Stimulated activated CD8-positive, alpha-beta memory T cell treated with anti-CD3 and anti-CD28 coated beads, Interleukin-2, amount 100 ng/mL, for 48 hours (primary cell): ENCODE measurements at places on chromosomes 5 and 9.

DNA sequence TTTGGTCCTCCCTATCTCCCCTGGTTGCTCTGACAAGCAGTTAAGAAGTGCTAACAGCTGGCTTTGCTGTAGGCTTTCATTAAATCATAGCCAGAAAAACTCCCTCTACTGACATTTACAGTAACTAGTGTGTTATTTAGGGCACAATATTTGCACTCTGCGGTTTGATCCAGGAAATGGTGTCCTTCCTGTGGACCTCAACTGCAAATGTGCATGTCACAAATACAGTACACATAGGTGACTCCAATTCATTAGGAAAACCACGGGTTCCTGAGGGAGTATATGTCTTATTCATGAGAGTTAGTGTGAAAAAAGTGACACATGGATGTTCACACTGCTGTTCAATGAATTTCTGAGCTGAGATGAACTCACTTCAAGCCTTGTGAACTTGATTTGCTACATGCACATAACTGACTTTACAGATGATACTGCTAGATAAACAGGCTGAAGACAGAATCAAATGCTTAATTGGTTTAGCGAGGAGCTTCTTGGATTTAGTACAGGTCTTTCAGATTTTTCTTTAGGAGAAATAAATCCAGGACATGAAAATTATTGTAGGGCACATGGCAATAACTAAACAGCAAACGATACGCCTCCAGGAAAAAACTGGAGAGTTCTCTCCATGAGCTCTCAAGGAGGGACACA lies 281.5 kb downstream of the EFNA5 start:
- no peak for DNase-seq

DNA sequence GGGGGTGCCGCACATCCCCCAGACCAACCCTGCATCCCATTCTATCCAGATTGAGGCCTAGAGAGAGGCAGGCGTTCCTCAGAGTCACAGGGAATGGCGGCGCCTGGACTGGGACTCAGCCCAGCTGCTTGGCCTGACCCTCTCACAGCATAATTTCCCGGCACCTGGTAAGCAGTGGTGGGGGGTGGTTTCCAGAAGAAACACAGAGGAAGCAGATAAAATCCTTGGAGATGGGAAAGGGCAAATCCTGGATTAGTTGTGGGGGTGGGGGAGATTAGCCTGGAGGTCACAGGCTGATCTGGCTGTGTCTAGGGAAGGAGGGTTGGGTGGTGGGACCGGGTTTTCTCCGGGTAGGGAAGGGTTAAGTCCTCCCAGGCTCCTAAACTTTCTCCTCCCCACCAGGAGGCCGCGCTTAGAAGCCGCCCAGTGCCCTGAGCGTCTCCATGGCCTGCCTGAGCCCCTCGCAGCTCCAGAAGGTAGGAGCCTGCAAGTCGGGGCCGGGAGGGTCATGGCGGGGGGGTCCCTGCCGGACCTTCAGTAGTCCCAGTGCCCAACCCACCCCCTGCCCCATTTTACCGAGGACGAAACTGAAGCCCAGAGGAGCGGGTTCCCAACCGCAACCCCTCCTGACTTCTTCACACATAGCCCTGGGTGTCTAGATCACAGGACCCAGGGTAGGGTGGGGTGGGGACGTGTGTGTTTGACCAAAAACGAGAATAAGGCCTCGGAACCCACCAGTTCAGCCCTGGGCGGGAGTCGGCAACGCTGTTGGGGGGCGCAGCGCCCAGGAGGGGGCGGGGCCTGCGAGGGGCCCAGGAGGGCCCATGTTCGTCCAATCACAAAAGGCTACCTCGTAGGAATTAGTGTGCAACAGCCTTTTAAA lies 1.3 kb downstream of the PHYHD1 start:
- DNase-seq = no peak

- DNase-seq = no peak
Measured at GRCh38 chr9:127897193-127897692, 2.2 kb downstream of the ST6GALNAC6 start.

DNA sequence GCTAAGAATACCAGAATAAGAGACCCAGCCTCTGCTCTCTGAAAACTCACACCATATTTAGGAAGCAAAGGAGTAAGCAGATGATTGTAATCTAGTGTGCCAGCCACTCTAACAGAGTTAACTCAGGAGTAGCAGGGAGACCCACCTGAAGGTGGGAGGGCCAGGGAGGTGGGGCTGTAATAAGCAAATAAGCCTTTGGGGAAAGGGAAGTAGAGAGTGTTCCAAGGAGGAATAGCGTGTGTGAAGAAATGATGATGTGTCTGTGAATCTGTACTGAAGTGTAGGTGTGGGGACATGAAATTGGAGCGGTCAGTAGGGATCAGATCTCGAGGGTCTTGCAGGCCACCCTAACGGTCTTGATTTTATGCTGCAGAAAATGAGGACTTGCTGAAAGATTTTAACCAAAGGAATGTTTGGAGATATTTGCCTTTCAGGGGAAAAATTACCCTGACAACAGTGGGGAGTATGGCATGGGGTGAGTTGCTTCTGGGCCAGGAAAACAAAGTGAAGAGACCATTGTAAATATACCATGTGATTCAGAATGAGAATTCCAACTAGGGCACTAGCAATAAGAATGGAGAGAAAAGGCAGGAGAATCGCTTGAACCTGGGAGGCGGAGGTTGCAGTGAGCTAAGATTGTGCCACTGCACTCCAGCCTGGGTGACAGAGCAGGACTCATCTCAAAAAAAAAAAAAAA lies 44.1 kb upstream of the FSD1L start:
- DNase-seq = no peak

- DNase-seq = no peak
Measured at GRCh38 chr5:56155992-56156584, 77.0 kb downstream of the ANKRD55 start.

DNA sequence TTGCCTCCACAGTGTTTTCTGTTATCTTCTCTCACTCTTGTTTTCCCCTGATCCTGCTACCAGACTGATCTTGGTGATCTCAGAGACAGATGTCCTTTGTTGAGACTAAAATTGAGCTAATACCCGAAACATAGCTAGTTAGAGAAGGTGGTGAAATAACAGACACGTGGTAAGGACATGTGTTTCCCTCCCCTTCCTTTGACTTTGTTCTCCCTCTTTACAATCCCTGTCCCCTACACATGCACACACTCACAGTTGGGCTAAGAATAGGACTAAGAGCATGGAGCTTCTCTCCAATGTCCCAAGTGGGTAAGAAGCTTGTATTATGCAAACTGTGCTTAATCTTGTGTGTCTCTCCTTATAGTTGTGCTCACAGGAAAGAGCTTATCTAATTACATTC lies 1603.0 kb upstream of the C9orf72 start:
- DNase-seq = no peak

- DNase-seq = no peak
Measured at GRCh38 chr5:152144556-152144955, 219.9 kb upstream of the GLRA1 start.

GRCh38 chr5:16507716-16508115 lies 42.1 kb upstream of the ZNF622 start:
- no peak for DNase-seq
